SJSA1 (cell line): ENCODE measurements at places on chromosomes 12 and 14. TPM values are rescaled to one million over a fixed set of nuclear protein-coding genes. Genes with fewer than 3 reads are reported as not detected.

The ADGRD1 gene
- total RNA-seq, result 1.0 TPM in 1 of 2 replicates, not detected in the other

The SYNDIG1L gene
- not detected in 2 replicates for total RNA-seq

The POLE2 gene
- total RNA-seq, result 16.0 and 26.1 TPM in 2 replicates

The NINJ2 gene
- not detected in 2 replicates for total RNA-seq

The KCNC2 gene
- not detected in 2 replicates for total RNA-seq

The ESPL1 gene
- total RNA-seq, result 20.2 and 28.0 TPM in 2 replicates

The RSRC2 gene
- total RNA-seq, result 60.8 and 77.4 TPM in 2 replicates

The PLBD1 gene
- total RNA-seq, result not detected in 2 replicates

The GALNT9 gene
- not detected in 2 replicates for total RNA-seq

The TMEM63C gene
- 0.66 TPM in 1 of 2 replicates, not detected in the other for total RNA-seq

The CCDC175 gene
- not detected in 2 replicates for total RNA-seq

The FRMD6 gene
- total RNA-seq, result 87.3 and 108 TPM in 2 replicates

The KLHL33 gene
- not detected in 2 replicates for total RNA-seq

DNA sequence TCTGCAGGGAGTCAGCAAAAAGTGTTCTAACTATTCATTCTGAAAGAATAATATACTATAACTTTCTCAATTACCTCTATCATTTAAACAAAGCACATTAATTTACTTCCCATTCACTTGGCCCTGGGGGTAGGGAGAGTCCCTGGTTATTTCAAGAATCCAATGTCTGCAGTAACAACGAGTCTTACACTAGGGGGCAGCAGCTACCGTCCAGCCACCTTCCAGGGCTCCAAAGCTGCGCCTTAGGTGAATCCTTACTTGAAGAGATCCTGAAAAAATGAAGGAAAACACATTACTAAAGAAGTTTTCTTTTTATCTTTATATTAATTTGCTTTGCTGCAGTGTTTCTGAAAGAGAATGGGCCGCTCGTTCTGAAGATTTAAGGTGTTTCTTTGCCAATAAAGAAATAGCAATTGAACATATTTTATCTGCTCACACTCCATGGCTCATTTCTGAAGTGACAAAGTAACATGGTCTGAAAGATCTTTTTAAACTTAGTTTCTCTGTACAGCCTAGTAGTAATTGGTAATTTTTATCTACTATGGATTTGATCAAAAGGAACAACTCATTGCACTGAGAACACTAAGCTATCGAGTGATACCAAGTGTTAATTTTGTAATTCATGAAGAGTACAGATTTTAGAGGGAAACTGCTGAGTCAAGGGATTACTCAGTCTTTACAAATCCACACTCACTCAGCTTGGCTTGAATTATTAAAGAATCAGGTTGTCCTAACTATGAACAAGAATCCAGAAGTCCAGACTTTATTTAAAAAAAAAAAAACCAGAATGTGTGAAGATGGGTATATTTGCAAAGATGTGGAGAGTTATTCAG is 27.6 kb downstream of the BHLHE41 start:
- peak; percentile 73 for DNase-seq

GRCh38 chr12:106033161-106033675 is 105.5 kb downstream of the NUAK1 start:
- DNase-seq, result peak; percentile 25

GRCh38 chr14:69400154-69400553 is 1.7 kb downstream of the SLC39A9 start:
- no peak for DNase-seq

- no peak for DNase-seq
These were observed 37.8 kb downstream of the ERGIC2 start for GRCh38 chr12:29343022-29343799.

GRCh38 chr12:96811083-96811482 is 96.0 kb upstream of the NEDD1 start:
- peak; percentile 55 for DNase-seq

DNA sequence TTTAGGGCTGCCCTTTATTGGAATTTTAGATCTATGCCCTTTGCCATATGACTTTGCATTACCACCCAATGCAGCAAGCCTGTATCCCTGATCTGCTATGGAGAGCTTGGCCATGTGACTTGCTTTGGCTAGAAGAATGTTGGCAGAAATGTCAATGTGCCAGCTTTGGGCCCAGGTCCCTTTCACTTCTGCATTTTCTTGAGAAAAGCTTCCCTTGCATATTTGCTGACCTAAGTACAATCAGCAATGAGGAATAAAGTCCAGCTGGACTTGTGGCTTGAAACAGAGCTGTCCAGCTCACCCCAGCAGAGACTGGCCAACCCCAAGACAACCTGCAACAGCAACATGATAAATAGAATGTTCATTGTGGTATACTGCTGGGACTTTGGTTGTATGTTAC is 135.9 kb downstream of the PAH start:
- no peak for DNase-seq

- no peak for DNase-seq
These were observed 131.0 kb downstream of the TMEM132D start for GRCh38 chr12:129772501-129773493.

GRCh38 chr12:53938326-53939140 is at the start of gene HOXC13:
Gene HOXC13, plus strand, starts transcription at chr12:53938831. Its CDS starts 76 bp downstream, at chr12:53938907.
- DNase-seq, result peak; percentile 100

DNA sequence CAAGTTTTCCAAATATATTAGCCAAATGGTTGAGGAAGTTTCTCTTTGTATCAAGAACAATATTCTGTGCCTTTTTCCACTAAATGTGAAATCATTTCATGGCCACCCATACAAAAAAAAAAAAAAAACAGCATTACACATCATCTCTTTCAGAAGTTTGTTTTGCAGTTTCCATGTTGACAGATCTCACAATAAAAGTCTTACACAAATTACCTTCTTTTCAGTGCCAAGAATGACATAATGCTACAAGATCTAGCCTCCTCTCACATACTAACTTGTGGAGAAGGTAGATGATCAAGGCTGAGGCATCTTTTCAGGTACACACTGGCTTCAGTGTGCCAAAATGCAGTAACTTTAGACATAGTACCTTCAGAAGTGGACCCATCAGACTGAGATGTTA is 35.3 kb downstream of the PRKD1 start:
- DNase-seq, result no peak

GRCh38 chr12:51863933-51864832 is 15.7 kb upstream of the FIGNL2 start:
- no peak for DNase-seq

GRCh38 chr14:100117633-100118395 is 41.6 kb downstream of the DEGS2 start:
- DNase-seq, result no peak

DNA sequence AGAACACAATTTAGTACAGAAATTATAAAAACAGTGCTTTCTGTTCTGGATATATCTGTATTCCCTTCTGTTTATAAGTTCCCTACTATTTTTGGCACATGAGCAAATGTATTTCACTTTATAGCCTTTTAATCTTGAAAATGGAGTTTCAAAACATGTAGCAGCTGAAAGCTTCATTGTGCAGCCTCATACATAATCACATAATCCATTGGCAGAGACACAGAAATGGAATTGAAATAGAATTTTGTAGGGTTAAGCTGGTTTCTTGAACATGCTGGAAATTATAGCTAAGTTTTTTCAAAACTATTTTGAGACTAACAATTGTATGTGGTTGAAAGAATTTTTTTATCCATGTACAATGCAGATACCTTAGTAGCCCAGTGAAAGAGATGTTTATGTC is 614.3 kb upstream of the MDGA2 start:
- DNase-seq, result no peak

DNA sequence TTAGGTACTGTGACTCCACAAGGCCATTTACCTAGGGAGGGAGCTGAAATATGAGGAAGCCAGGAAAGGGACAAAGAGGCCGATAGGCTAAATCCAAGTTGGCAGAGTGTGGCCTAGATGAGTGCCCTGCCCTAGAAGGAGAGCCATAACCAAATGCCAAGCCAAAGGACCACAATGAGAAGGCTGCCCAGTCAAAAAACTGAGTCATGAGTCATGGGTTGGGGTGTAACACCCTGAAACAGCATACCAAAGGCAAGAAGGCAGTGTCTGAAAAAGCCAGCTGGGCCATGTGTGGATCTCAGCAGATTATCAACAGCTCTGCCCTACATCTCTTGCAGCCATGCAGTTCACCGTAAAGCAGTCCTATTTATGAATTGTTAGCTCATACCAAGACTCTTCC is 171.7 kb downstream of the PHLDA1 start:
- DNase-seq, result no peak

GRCh38 chr14:94019329-94019728 is 6.8 kb upstream of the OTUB2 start:
- no peak for DNase-seq

DNA sequence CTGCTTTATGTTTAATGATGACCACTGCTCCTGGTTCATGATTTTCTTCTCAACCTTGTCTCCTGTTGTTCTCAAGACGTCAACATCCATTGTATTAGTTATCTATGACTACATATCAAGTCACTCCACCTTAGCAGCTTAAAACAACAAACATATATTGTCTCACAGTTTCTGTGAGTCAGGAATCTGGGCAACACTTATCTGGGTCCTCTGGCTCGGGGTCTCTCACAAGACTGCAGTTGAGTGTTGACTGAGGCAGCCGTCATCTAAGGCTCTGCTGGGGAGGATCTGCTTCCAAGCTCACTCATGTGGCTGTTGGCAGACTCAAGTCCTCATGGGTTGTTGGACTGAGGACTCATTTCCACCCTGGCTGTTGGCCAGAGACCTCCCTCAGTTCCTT is 27.3 kb upstream of the FRS2 start:
- DNase-seq, result peak; percentile 19

GRCh38 chr12:6956021-6956727 is 5.0 kb downstream of the PTPN6 start:
- DNase-seq, result no peak

GRCh38 chr12:11765421-11765816 is 115.9 kb downstream of the ETV6 start:
- no peak for DNase-seq

GRCh38 chr14:64944041-64944440 is 1.5 kb upstream of the GPX2 start:
- DNase-seq, result no peak

DNA sequence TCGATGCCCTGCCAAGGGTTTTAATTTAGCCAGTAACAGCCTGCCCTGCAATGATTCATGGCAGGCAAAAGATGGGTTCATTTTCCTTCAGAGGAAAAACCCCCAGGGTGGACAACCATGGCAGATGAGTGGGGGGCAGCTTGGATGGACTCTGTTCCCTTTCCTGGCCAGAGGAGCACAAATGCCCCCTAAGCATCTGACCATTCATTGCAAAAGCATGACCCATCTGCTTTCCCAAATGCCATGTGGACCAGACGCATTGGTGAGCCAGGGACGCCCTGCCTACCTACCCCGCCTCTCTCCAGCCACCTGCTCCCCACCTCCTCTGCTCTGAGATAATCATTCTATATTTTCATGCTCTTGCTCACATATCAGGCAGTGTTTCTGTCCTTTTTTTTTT is 281.9 kb downstream of the DPF3 start:
- peak; percentile 14 for DNase-seq

- no peak for DNase-seq
These were observed 465.5 kb upstream of the ATP2B1 start for GRCh38 chr12:90174198-90174510.

- no peak for DNase-seq
These were observed 137.9 kb upstream of the ATP2B1 start for GRCh38 chr12:89846473-89847055.

GRCh38 chr14:88590173-88590572 is 27.3 kb downstream of the ZC3H14 start:
- no peak for DNase-seq

DNA sequence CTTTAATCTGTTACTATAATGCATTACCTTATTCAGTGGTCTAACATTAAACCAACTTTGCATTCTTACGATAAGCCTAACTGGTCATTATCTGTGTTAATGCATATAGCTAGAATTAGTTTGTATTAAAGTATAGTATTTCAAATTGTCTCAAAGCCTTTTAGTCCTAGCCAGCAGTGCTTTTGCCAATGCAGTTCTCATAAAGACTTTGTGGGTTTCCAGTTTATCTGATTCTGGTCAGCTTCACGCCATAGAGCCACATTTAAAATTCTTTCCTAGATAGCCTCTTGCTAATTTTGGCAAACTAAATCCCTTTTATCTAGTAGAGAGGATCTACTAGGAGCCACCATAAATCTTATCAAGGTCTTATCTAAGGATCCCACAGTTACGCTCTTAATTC is 78.9 kb upstream of the VASH1 start:
- DNase-seq, result no peak

GRCh38 chr12:14956024-14956891 is 5.1 kb downstream of the ARHGDIB start:
- no peak for DNase-seq

GRCh38 chr12:98256830-98257229 is 258.6 kb upstream of the TMPO start:
- no peak for DNase-seq

DNA sequence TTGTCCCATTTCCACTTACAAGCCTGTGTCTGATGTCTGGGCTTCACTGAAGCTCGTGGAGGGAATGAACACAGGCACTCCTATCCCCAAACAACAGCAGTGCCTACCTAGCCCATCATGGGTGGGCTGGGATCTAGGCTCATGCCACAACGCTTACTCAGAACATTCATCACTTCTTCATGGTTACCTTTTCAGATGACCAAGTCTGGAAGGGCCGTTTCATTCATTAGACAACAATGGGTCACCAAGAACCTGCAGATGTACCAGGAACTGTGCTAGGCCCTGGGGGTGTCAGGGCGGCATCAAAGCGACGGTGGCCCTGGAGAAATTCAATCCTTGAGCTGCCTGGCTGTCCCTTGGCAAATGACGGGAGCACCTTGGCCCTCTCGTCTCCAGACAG is 64.9 kb upstream of the FZD10 start:
- no peak for DNase-seq

GRCh38 chr12:19575337-19576243 is 136.3 kb downstream of the AEBP2 start:
- peak; percentile 63 for DNase-seq

DNA sequence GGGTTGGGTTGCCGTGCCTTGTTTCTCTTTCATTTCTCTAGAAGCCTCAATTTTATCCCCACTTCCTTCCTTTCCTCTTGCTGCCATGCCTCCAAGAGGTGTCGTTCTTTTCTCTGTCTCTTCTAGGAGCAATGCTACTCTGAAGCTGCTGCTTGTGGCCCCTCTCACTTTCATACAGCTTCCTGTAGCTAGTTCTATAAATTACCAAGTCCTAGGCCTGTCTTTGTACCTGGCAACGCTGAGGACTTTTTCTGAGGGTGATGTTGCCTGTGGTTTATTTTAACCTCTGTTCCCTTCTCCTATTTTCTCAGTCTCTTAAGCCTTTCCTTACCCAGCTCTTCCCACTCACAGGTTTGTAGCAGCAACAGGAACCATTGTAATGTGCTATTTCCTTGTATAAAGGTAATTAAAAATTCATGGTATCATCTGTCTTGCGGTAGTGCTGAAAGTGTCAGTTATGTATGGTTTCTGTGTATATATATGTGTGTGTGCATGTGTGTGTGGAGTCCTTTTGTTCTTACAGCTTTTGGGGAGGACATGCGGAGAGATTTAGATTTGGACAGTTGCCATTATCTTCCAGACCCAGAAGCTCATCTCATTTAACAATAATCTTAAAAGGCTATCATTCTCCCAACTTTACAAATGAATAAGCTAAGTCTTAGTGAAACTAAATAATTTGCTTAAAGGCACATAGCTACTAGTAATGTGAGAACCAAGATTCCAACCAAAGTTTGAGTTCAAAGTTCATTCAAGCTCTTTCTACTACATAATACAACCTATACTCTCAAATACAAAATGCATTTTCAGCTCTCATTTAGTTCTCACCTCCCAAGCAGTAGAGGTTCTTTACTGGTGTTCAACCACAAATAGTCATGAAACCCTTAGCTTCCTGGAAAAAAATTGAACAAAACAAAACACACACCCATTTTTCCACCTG is 43.8 kb downstream of the DDHD1 start:
- DNase-seq, result no peak
